Activated CD4-positive, alpha-beta memory T cell treated with anti-CD3 and anti-CD28 coated beads, Interleukin-2, amount 10 ng/mL, durations not matched to agents 7 days and 5 days (primary cell): ENCODE measurements at places on chromosomes 4 and X.
A peak's percentile ranks its signal among the peaks of the same experiment; 100 is the strongest.

DNA sequence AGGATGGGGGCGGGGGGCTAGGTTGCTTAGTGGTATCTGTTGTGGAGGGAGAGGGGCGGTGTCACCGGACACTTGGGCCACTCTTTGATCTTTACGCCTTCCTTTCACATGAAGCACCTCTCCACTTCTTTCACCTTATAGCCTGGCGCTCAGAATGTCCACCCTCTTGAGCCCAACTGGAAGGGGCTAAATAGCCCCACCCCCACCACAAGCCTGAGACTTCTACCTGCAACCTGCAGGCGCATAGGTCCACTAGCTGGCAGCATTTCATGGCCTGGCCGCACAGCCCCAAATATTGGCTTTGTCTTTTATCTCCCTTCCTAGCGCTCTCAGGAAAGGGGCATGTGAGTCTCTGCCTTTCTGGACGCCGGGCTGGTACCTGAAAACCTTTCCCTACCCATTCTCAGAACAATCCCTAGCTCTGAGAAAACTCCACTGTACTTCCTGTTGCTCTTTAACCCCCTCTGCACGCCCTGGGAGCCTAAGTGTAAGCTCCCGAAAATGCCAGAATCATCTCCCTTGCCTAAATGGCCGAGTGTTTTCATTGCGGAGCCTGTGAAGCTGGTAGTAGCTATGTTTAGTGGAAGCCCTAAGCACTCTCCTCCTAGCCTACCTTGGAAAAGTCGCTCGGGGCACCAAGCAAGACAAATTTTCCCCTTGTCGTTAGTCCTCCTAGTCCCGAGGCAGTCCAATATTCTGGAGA lies 1.2 kb upstream of the TRPC5 start:
- no peak for DNase-seq

DNA sequence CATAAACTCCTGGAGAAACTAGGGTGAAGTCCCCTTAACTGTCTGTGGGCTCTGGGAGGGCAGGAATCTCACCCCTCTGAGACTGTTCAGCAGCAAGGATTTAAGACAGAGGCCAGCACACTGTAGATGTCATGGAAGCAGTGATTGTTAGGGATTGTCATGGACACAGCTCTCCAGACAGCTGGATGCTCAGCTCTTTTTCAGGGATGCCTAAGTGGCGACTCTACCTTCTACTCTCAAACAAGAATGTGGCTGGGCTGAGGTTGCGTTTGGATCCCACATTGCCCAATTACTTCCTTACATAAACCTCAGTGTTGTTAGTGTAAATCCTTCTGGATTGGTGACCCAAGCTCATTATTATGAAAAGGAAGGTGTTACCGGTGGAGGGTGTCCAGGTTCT lies 291.9 kb upstream of the VCX3A start:
- no peak for DNase-seq

DNA sequence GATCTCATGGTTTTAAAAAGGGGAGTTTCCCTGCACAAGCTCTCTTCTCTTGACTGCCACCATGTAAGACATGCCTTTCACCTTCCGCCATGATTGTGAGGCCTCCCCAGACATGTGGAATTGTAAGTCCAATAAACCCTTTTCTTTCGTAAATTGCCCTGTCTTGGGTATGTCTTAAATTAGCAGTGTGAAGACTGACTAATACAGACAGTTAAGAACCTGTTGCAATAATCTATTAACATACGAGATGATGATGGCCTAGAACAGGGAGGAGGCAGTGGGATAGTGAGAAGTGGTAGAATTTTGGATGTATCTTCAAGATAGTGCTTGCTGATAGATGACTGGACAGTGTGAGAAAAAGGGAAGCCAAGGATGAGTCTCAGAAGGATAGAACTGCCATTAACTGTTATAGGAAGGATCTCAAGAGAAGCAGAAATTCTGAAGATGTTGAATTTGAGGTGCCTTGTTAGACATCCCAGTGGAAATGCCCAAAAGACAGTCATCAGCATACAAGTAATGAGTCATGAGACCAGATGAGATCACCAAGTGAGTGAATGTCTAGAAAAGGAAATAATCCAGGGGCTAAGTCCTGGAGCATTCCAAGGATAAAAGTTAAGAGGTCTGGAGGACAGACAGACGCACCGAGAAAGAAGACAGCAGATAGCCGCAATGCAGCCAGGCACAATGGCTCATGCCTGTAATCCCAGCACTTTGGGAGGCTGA lies 38.8 kb upstream of the UGDH start:
- no peak for DNase-seq

DNA sequence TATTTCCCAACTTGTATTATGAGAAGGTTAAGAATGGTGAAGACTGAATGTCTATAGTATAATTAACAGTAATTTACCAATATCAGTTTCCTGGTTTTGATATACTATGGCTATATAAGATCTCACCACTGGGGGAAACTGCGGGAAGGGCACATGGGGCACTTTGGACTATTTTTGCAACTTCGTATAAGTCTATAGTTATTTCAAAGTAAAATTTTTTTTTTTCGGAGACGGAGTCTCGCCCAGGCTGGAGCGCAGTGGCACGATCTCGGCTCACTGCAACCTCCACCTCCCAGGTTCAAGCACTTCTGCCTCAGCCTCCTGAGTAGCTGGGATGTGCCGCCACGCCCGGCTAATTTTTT lies 46.1 kb downstream of the CXorf58 start:
- DNase-seq: peak; percentile 16

DNA sequence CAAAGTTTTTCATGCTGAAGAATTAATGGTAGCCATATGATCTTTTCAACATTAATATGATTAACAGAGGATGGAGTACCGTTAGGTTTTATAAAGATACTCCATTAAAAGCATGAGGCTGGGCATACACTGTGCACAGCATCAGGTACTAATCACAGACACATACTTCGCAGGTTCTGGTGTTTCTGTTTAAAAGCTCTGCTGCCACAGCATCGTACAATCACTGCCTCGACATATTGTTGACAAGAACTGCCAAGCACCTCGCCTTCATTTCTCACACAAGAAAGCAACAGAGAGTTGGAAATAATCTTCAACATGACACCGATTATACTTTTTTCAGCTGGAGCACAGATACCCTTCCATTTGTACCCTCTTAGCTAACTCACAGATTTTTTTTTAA lies 753.4 kb upstream of the FAM241A start:
- DNase-seq: no peak

- DNase-seq: no peak
Measured at GRCh38 chr4:169677150-169677748, 56.9 kb downstream of the CLCN3 start.

- DNase-seq: no peak
Measured at GRCh38 chr4:78616046-78616498, 64.5 kb downstream of the ANXA3 start.

GRCh38 chr4:139243448-139244365 lies 36.3 kb downstream of the MGARP start:
- DNase-seq: no peak

- DNase-seq: no peak
Measured at GRCh38 chr4:186740822-186741221, 17.2 kb upstream of the FAT1 start.

- peak; percentile 52 for DNase-seq
Measured at GRCh38 chrX:49272421-49272820, 2.8 kb downstream of the PPP1R3F start.

DNA sequence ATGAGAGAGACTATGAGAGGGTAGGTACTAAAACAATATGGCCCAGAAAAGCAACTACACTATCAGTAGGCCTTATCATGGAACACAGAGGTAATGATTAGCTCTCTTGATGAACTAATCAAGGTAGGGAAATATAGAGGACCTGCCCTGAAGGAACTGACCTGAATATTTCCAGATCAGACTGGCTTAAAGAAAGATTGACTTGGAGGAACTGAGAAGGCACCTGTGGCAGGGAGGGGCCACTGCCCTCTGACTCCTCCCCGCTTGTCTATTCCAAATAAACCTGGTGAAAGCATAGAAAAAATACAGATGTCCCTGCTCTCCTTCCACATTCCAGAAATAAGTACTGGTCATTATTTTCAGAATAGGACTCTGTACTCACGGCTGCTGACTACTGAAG lies 5.5 kb downstream of the RPS6KA6 start:
- DNase-seq: no peak

DNA sequence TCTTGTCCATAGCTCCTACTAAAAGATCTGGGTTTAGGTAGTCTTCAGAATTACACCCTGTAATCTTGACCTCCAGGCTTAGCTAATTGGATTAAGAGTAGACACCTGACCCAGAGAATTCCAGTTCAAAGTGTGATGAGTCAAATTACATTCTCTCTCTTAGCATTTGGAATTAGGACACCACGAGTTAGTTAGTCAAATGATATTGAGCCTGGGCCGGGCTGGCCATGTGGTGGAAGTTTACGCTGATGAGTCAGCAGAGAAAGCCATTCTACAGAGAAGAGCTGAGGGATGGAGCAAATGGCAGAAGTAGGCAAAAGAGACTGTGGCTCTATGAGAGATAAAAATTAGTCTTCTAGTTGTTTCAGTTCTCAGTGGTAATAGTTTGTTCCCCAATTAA lies 31.1 kb downstream of the CEP44 start:
- no peak for DNase-seq

DNA sequence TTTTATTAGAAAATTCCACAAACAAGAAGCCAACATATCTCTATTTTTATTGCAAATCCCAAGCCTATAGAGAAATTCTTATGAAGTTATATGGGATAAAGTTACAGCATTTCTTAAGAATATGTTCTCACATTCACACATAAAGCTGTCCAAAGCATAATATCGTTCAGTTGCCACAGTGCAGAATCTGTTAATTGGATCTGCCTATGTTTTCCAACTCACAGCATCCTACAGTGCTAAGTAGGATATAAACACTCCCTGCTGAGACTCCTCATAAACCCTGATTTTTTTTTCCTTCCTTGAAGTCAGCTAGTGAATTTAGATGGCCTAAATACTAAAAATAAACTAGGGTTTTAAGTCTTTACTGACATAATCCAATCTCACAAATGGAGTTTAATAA lies 307.9 kb downstream of the PDGFC start:
- no peak for DNase-seq

GRCh38 chrX:71533851-71534561 lies 1.1 kb downstream of the OGT start:
- peak; percentile 78 for DNase-seq

- DNase-seq: no peak
Measured at GRCh38 chr4:110625576-110626257, 2.8 kb upstream of the PITX2 start.

- no peak for DNase-seq
Measured at GRCh38 chr4:102723511-102723910, 37.3 kb downstream of the MANBA start.

DNA sequence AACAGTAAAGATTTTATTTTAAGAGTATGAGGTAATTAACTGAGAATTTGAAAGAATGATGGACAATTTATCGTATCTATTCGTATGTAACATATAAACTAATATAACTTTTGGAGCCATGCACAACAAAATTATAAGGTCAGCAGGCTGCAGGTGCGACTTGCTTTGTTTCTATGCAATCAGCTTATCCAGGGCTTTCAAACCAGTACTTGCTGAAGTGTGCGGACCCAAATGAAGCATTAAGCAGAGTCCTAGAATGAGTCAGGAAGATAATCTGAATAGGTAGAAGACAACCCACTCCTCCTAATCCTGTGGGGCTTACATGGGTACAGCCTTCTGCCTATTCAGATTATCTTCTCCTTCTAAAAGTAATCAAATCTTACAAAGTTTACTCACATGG lies 2.1 kb downstream of the NSD2 start:
- no peak for DNase-seq

- no peak for DNase-seq
Measured at GRCh38 chrX:137547291-137547690, 18.6 kb upstream of the ZIC3 start.

- DNase-seq: no peak
Measured at GRCh38 chrX:118126286-118126685, 9.7 kb upstream of the KLHL13 start.

DNA sequence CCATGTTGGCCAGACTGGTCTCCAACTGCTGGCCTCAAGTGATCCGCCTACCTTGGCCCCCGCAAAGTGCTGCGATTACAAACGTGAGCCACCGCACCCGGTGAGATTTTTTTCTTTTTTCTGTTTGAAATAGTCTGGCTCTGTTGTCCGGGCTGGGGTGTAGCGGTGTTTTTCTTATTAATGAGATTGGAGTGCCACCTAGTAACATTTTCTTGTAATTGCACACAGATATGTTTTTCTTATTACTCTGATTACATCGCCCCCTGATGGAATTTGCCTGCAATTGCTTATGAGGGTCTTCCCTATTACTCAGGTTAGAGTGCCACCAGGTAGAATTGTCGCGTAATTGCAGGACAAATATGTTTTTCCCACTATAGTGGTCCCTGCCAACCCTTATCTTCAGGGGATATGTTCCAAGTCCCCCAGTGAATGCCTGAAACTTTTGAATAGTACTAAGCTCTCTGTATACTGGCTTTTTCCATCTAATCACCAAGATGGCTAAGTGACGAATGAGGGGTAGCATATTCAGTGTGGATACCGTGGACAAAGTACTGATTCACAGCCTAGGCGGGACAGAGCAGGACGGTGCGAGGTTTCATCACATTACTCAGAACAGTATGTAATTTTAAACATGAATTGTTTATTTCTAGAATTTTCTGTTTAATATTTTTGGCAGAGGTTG lies 8.6 kb upstream of the PDHA1 start:
- peak; percentile 23 for DNase-seq

- DNase-seq: no peak
Measured at GRCh38 chr4:76747563-76747962, 150.4 kb downstream of the SOWAHB start.

DNA sequence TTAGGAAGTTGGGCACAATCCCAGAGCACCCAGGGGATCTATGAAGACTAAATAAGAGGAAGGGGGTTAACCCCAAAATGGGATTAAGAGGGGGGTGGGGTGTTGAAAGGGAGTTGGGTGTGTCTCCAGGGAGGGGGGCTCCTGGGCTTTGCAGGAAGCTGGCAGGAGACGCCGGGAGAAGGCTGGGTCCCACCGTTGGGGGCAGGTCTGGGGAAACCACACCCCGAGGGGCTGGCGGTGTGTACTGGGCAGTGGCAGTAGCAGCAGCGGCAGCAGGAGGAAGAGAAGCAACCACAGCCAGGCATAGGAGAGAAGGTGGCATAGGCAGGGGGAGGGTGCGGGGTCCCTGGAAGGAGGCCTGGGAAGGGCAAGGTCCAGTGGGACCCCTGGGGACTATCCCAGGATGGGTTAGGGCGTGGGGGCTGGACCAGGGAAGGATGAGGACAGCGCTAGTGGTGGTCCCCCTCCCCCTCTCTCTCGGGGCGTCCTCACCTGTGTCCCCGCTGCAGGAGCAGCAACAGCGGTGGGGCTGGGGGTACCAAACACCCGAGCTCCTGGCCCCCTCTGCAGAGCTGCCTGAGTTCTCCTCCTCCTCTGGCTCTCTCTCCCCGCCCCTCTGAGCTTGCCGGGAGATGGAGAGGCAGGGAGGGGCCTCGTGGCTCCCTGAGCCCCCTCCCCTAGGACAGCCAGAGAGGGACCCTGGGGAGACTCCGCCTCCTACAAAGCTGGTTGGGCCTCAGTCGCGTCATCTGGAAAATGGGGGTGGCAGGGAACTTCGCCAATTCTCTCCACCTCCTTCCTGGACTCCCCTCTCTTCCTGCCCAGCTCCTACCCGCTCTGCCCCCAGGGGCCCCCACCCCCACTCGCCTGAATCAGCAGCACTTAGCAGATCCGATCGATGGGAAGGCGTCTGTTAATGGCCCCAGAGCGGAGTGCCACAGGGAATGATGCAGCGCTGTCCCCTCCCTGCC lies at the start of gene KCND1:
KCND1 (minus strand) TSS at position 596 of the 971 bp plus-strand sequence. CDS start 1,573 bp downstream, outside the sequence.
- no peak for DNase-seq
